ENCODE measurements at places on chromosomes 6 and 20.

GRCh38 chr20:4244700-4245485, 229.5 kb upstream of the RNF24 start:
- DNase-seq: no peak

DNA sequence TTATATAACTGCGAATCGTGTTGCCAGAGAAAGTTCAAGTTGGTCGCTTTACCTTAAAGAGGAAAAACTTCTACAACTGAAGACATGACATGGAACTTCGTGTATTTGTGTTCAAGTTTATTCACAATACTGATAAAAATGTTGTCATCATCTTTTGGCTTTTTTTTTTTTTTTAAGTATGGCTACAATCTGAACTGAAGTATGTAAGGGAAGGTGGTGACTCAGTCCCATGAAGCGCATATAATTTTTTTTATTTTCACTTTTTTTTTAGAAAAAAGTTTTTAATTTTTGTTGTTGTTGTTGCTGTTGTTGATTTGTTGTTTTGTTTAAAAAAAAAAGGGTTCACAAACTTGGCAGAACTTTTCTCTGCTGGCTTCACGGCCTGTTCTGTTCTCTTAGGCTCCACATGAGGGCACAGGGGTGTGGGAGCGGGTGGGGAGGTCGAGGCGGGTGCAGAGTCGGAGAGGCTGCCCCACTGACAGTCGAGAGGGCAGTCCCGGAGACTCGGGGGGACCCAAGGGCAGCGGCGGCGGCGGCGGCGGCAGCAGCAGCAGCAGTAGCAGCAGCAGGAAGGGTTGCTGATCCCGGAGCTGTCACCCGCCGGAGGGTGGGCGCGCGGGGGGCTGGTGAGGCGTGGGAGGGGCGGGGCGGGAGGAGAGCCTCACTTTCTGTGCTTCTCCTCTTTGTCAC, 17.0 kb downstream of the TFAP2A start:
- DNase-seq: no peak

DNA sequence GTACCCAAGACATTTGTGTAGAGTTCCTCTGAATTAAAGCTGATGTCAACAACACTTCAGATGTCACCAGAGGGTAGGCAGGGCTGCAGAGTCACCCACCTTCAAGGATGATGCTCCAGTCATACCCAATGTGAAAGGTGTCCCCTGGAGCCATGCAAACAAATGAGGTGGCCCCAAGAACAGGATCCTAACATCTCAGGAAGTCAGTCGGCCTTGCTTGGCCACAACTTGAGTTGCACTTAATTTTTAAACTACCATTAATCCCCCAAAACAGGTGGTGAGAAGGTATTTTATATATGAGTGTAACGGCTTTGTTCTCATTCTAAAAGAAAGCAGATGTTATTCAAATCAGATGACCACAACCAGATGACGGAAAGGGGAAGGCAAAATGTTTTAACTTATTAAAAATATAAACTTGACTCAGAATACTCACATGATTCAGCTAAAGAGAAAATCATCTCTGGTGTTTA, 21.1 kb upstream of the SERPINB1 start:
- no peak for DNase-seq

DNA sequence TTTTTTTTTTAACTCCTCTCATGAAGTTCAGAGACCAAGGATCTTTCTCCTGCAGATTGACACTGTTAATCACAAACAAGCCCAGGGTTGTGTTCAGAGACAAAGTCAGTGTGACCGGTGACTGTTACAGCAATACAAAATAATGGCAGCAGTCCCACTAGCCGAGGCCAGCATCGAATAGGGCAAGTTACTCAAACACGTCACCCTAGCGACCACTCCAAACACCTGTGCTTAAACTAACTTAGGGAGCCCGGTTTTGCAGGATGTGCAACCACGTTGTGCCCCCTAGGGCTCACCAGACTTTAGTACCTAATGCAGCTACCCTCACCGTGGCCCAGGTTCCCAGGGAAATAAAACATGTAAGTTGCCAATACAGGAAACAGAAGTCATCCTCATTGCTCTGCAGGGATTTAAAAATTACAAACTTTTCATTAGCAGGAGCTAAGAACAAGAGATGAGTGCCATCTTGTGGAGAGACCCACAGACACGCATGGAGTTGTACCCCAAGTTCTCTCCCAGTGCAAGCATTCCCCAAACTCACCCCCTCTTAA, 38.1 kb downstream of the FAM50B start:
- no peak for DNase-seq

Measured in glutamatergic neuron (in vitro differentiated cells).